ENCODE measurements at places on chromosomes 11 and 22. TPM values are rescaled to one million over a fixed set of nuclear protein-coding genes. Genes with fewer than 3 reads are reported as not detected.

DNA sequence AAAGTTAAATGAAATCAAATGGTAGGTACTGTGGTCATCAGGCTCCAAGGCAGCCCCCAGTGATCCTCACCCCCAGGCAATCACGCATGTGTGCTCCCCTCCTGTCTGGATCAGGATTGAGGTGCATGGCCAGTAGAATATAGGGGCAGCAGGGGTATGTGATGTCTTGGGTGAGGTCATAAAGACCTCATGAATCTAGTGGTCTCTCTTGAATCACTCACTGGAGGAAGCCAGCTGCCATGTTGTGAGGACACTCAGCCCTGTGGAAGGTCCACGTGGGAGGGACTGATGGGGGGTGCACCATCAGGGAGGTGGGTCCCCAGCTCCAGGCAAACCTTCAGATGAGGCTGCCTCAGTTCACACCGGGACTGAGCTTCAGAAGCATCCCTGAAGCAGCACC is 6.8 kb upstream of the IL17REL start:
- no peak overlapping the region for H3K4me3 ChIP-seq
- no peaks in the 10 kb centered on the region for H3K36me3 ChIP-seq
- peaks cover 16% of the 10 kb centered on the region for H3K27me3 ChIP-seq
- H3K4me1 ChIP-seq = peaks cover 4% of the 10 kb centered on the region

The BBOX1 gene
- not detected for polyA plus RNA-seq

GRCh38 chr22:22092974-22093373 is 110.4 kb upstream of the TOP3B start:
- DNase-seq = no peak
- no peaks in the 10 kb centered on the region for H3K4me1 ChIP-seq
- H3K27ac ChIP-seq = no peak overlapping the region
- H3K4me3 ChIP-seq = no peak overlapping the region

- DNase-seq = no peak
- H3K27me3 ChIP-seq = no peaks in the 10 kb centered on the region
- H3K27ac ChIP-seq = no peak overlapping the region
- H3K4me1 ChIP-seq = no peaks in the 10 kb centered on the region
- H3K4me3 ChIP-seq = no peak overlapping the region
Measured at GRCh38 chr11:77206264-77207018, 78.4 kb downstream of the MYO7A start.

The OR9Q2 gene
- polyA plus RNA-seq = not detected

- H3K27ac ChIP-seq = no peak overlapping the region
- DNase-seq = no peak
- no peaks in the 10 kb centered on the region for H3K4me1 ChIP-seq
- H3K36me3 ChIP-seq = no peaks in the 10 kb centered on the region
Measured at GRCh38 chr22:47189056-47189916, 426.8 kb downstream of the TBC1D22A start.

GRCh38 chr11:86408845-86409244 is 34.2 kb downstream of the CCDC81 start:
- no peaks in the 10 kb centered on the region for H3K4me1 ChIP-seq
- H3K36me3 ChIP-seq = no peaks in the 10 kb centered on the region
- no peak overlapping the region for H3K4me3 ChIP-seq
- no peak for DNase-seq

The ARFGAP2 gene
- 107 TPM for polyA plus RNA-seq

DNA sequence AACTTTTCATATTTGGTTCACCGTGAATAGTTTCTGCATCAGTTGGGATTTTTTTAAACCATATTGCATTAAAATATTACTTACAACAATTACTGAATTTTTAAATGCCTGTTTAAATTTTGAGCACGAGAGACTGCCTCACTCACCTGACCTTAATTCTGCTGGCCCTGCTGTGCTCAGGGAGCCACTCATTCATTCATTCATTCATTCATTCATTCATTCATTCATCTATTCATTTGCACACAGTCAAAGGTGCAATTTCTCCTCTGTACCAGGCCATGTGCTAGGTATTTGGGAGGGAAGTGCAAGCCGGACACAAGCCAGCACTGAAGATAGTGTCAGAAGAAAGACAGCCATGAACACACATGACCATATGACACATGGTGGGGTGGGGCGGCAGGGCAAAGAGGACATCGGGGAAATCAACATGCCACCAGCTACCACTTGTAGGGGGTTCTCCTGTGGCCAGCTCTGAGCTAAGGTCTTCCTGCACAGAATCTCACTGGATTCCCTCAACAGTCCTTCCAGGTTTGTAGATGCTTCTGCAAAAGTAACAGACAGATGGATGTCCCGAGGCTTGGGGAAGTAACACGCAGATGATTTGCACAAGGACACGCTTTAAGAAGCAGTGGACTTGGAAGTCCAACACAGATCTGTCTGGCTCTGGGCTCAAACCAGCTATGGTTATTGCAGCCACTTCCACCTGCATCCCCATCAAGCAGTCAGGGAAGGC is 568 bp upstream of the CSF2RB start:
- H3K4me3 ChIP-seq = no peak overlapping the region
- no peaks in the 10 kb centered on the region for H3K36me3 ChIP-seq
- H3K27me3 ChIP-seq = peaks cover 48% of the 10 kb centered on the region
- no peak for DNase-seq
- H3K4me1 ChIP-seq = peaks cover 8% of the 10 kb centered on the region

GRCh38 chr11:101034076-101034475 is 95.5 kb downstream of the PGR start:
- no peaks in the 10 kb centered on the region for H3K4me1 ChIP-seq
- no peak overlapping the region for H3K27ac ChIP-seq
- no peaks in the 10 kb centered on the region for H3K27me3 ChIP-seq
- no peaks in the 10 kb centered on the region for H3K36me3 ChIP-seq

DNA sequence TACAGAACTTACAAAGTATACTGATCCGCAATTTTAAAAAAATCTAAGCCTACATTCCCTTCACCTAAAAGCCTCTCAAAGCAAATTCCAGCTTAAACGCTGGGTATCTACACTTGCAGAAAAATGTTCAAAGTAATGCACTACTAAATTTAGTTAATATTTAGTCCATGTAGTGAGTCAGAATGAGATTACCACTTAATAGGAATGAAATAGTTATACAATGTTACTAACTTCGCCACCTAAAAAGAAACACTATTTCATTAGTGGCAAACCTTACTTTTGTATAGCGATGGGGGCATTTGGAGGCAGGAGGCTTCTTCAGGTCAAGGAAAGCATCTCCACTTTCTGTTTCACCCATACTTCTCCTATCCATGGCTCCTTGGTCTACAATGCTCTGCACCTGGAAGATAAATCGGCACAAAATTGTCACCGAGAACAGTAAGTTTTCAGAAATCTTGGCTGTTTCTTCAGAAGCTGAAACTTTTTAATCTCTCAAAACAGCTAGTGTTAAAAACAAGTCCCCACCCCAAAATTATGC is 1.2 kb downstream of the EIF4ENIF1 start:
- no peak overlapping the region for H3K27ac ChIP-seq
- peaks cover 11% of the 10 kb centered on the region for H3K4me1 ChIP-seq
- no peaks in the 10 kb centered on the region for H3K27me3 ChIP-seq
- peaks cover 2% of the 10 kb centered on the region for H3K36me3 ChIP-seq
- no peak for DNase-seq

GRCh38 chr11:88348870-88349269 is 11.3 kb upstream of the CTSC start:
- no peaks in the 10 kb centered on the region for H3K4me1 ChIP-seq
- no peak for DNase-seq
- H3K4me3 ChIP-seq = no peak overlapping the region
- no peaks in the 10 kb centered on the region for H3K27me3 ChIP-seq

- DNase-seq = no peak
- no peaks in the 10 kb centered on the region for H3K27me3 ChIP-seq
- no peak overlapping the region for H3K27ac ChIP-seq
Measured at GRCh38 chr11:13376838-13377237, 86.2 kb downstream of the BTBD10 start.

Measured in H1 (cell line).